ENCODE measurements at places on chromosomes 11 and 22.
A peak's percentile ranks its signal among the peaks of the same experiment; 100 is the strongest.

- DNase-seq, result no peak
Observed at GRCh38 chr11:32005786-32006416, 85.0 kb upstream of the RCN1 start.

DNA sequence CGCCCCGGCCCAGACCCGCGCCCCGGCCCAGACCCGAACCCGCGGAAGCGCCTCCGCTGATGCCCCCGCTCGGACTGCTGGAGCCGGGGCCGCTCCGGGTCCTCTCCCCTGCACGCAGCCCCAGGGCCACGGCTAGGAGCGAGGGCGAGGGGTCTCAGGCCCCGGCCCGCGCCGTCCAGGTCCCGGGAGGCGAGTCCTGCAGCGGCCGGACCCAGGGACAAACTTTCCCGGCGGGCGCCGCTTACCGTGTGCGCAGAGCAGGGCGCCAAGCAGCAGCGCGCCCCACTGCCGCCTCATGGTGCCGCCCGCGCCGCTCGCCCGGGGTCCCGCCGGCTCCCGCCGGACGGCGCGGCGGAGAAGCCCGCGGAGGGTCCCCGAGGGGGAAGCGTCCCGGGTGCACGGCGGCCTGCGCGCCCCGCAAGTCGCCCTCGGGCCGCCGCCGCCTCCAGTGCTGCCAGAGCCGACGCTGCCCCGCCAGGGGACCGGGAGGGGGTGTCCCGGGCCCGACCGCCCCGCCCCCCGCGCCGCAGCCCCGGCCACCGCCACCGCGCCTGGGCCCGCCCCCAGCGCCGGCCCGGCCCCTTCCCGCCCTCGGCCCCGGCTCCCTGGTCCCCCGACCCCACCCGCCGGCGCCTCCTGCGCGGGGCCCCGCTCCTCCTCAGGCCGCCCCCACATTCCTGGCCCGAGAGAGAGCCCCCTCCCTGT, at the start of gene LRP4:
TSS of gene LRP4 (minus strand) at position 468 of the 705 bp plus-strand sequence. CDS start at position 297, 171 bp downstream.
- DNase-seq, result no peak

GRCh38 chr11:105033343-105033742, 1.6 kb downstream of the CASP1 start:
- DNase-seq, result no peak

DNA sequence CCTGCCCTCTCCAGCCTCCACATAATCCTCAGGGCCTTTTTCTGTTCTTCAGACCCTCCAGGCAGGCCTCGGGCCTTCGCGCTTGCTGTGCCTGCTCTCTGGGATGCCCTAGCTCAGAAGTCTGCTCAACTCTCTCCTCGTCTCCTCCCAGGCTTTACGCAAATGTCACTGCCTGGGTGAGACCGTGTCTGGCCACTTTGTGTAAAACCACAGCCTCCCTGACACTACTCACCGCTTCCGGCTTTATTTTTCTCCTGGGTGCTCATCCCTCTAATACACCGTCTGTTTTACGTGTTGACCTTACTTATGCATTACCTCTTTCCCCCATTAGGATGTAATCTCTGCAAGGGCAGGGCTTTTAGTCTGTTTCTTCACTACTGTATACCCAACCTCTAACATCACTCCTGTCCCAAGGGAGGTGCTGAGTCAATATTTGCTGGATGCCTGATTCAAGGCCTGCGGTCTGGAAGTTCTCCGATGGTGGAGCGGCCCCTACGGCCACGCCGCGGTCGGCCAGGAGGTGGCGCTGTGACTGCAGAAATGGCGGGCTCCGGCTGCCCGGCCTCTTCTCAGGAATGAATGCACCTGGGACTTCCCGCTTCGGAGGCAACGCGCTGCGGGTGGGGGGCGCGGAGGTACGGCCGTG, 58.2 kb upstream of the THY1 start:
- DNase-seq, result peak; percentile 81

DNA sequence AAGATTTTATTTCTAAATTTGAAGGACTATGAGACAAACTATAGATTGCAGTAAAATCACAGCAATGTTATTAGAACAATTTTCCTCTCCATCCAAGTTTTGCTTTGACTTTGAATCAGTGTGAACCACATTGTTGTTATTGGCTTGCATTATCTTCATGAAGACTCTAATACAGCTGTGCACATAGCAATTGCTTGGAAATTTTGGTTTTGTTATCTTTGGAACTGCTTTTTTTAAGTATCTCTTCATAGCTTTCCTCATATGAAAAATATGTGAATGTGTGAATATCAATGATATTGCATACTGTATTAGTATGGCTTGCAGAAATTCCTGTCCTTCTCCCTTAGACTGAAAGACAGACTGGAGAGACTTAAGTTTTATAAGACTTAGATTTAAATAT, 666.6 kb downstream of the LUZP2 start:
- no peak for DNase-seq

DNA sequence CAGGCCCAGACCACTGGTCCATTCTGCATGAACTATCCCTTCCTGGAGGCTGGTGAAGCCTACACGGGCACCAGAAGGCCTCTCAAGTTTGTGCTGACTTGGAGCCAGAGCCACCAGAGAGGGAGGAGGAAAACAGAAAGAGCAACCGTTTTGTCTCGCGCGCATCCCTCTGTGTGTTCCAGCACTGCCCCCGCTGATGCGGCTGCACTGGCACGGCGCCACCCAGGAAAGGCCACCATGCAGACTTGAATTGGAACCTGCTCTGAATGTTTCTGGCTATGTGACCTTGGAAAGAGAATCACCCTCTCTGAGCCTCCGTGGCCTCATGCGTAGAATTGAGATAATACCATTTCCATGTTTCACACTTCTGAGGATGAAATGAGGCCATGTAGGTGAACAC, 7.4 kb upstream of the ACRV1 start:
- DNase-seq, result no peak

DNA sequence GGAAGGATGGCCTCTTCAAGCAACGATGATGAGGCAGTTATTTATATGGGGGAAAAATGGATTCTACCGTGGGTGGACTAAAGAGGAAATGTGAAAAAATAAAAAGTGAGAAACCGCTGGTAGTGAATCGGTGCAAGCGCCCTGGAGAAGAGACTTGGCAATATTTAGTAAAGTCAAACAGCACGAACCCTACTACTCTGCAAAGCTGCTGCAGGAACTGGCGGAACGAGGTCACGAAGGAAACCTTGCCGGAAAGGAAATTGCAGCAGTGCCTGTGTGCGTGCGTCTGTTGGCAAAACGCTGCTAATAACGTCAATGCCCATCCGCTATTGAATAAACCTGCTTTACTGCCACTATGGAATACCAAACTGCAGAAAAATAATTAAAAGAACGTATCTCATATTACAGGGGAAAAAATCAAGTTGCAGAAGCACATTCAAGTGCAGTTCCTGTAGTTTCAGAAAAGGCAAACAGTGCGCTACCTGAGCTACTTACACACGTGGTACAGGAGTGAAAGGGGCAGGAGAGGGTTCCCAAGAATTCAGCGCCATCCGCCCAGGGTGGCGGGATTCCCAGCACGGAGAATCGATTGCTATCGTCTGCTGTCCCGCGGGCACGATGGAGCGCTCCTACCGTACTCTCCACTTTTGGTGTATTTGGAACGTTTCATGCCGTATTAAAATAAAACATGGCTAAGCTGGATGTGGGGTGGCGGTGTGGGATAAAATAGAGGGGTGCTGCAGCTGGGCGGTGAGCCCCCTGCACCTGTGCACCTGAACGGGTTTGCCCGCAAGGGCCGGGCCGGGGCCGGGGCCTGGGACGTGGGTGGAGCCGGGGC, 585 bp upstream of the NADSYN1 start:
- DNase-seq, result no peak

DNA sequence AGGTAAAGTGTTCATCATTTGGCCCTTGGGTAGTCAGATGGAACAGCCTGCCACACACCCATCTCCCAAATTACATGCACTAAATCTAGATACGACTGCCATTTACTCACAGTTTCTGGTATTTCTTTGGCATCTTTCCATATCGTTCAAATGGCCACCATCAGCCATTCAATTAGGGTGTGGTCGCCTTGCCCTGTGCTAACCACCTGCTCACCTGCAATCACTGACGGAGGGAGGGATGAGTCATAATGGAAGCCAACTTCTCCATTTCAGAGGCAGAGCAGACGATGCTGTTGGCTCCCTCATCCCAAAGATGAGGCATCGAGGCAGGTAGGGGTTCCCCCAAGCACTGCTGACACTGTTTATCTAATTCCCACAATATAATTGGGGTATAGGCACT, 14.6 kb downstream of the MS4A6A start:
- no peak for DNase-seq

DNA sequence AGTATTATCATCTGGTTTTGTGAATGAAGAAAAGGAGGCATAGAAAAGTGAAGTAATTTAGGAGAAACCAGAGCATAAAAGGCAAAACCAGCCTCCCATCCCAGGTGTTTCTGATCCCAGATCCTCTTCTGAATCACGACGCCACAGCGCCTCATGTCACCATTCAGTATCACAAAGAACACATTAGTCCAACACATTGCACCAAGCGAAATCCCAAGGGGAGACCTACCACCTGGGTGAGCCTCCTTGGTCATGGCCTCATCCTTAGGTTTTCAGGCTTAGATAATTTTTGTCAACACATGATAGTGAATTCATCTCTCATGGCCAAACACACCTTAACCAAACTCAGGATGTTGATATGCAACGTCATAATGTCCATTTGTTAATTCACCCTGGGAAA, 181.5 kb upstream of the SORL1-AS1 start:
- no peak for DNase-seq

DNA sequence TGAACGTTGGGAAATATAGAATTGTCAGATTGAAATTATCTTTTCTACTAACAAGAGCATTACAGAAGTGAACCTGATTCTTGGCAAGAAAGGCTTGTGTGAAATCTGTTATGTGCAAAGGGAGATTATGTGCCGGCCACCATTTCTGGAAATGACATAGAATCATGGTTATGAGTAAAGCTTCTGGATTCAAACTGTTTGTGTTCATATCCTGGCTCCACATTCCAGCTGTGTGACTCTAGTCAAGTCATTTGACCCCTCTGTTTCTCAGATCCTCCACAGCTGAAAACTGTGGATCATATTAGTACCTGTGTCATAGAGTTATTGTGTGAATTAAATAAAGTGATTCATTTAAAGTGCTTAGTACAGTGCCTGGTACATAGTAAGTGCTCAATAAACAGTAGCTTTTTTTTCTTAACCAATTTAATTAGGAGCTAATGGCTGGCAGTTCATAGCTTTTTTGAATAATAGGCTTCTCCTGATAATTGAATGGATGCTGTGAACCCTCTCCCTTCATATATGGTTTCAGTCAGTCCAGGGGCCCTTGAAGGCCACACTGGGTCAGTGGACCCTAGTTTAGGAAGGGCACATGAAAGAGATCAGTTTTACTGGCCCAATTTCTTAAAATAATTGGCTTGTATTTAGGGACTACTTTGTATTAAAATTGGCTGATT, 34.6 kb downstream of the EHF start:
- no peak for DNase-seq

- DNase-seq, result no peak
Observed at GRCh38 chr11:34013898-34014571, 37.5 kb upstream of the CAPRIN1 start.

DNA sequence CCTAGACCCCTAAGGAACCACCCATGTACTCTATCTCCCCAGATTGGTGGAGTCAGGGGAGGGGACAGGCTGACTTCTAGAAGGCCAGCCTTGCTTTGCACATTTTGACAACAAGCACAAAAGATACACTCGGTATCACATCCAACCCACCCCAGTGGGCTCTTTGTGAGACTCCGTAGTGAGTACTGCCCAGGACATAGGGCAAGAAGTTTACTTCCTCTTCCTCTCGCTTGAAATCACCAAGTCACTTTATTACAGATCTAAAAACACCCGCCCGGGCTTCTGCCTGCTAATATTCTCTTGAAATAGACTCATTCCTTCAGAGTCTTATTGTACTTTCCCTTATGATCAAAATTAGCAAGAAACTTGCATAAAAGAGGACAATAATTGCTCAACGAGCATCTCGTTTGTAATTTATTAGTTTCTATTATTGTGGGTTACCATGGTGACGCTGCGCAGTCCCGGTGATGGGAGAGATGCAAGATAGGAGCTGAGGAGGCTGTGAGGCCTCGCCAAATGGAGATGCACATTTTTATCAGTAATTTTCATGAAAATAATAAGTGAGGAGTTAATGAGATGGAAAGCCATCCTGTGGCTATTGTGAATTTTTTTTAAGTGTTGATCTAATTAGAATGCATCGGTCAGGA, 96.9 kb downstream of the FEZ1 start:
- no peak for DNase-seq

DNA sequence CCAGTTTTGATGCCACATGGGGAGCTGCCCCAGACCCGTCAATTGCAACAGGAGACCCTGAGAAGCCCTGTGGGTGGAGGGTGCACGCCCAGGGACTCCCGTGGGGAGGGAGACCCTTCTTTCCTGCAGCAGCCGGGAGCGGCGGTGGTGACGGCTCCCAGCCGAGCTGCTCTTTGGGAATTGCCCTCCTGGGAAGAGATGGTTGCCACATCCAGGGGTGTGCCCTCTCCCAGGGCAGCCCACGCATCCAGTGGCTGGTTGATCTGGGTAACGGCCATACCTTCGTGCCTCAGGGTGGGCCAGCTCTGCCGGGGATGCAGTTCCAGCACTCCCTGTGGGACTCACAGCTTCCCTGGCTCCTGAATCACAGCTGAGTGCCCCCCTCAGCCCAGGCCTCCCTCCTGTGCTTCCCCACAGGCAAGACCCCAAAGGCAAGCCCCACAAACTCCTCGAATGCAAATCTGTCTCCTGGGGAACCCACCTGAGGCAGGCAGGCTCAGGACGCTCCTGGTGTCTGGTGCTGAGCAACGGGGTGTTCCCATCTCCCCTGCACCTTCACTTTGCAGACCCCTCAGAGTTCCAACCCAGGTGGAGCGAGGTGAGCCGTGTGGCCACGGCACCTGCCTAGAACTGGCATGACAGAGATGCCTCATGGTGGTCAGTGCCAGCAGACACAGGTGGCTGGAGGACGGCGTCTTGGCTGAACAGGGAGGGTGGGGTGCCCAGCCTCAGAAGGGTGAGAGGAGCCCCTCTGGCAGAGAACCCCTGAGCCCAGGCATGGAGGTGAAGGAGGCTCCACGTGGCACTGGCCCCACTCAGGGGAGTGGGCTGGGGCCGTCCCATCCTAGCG, 1027.4 kb downstream of the BRD1 start:
- DNase-seq, result no peak

GRCh38 chr11:43626798-43627197, 53.7 kb upstream of the HSD17B12 start:
- no peak for DNase-seq
